ENCODE measurements at places on chromosomes 1 and 21.

DNA sequence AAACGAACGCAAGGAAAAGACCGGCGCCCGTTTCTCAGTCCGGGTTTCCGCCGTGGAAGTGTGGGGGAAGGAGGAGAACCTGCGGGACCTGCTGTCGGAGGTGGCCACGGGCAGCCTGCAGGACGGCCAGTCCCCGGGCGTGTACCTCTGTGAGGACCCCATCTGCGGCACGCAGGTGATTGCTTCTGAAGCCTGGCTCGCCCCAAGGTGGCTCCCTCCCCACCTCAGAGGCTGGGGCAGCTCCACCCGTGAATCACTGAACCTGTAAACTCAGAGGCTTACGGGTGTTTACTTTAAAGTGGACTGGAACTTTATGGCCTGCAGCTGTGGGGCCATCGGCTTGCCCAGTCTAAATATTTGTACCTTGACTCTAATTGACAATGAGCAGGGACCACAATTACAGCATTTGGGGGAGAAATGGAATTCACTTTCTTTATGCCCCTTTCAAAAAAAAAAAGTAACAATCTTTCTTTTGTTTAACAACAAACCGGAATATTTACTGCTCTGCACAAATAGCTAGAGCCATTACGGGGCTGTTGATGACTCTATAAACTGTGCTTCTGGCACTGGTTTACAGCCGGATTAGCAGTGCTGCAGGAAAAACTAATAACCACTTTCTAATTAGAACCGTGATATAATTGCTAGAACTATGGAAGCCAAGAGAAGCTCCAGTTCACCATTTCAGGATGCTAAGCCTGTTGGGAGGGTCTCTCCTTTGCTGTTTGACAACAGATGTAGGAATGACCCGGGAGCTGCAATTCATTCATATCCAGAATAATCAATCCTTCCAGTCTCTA, 454.8 kb downstream of the KIF26B start:
- DNase-seq: no peak

GRCh38 chr1:205817364-205817763, 4.4 kb upstream of the SLC41A1 start:
- no peak for DNase-seq

DNA sequence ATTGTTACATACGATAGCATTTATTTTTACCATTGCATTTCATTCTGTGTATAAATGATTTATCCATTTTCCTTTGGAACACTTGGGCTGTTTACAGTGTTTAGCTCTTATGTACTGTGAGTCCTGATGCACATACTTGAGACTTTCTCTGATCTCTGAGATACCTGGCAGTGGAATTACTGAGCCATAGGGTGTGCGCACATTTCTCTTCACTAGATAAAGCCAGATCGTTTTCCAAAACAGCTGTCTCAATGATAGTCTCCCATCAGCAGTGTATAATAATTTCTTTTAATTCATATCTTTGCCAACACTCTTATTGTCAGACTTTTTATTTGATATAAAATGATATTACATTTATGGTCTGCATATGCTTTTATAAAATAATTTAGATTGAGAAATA, 66.2 kb downstream of the VPS13D start:
- no peak for DNase-seq

DNA sequence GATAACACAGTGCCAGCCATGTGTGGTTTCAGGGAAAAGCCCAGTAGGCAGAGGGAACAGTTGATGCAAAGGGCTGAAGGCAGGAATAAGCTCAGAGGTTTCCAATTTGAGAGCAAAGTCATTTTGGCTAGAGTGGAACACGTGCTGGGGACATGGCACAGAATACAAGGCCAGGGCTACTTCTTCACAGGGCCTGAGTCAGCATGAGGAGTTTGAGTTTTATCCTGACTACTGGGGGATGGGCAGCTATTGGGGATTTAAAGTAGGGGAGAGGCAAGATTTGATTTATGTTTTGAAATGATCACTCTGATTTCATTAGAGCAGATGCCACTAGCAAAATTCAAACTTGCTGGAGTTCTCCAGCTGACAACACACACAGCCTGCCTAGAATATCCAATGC, 241.1 kb upstream of the CSF3R start:
- no peak for DNase-seq

GRCh38 chr1:116226017-116226416, 114.8 kb downstream of the MAB21L3 start:
- DNase-seq: no peak

DNA sequence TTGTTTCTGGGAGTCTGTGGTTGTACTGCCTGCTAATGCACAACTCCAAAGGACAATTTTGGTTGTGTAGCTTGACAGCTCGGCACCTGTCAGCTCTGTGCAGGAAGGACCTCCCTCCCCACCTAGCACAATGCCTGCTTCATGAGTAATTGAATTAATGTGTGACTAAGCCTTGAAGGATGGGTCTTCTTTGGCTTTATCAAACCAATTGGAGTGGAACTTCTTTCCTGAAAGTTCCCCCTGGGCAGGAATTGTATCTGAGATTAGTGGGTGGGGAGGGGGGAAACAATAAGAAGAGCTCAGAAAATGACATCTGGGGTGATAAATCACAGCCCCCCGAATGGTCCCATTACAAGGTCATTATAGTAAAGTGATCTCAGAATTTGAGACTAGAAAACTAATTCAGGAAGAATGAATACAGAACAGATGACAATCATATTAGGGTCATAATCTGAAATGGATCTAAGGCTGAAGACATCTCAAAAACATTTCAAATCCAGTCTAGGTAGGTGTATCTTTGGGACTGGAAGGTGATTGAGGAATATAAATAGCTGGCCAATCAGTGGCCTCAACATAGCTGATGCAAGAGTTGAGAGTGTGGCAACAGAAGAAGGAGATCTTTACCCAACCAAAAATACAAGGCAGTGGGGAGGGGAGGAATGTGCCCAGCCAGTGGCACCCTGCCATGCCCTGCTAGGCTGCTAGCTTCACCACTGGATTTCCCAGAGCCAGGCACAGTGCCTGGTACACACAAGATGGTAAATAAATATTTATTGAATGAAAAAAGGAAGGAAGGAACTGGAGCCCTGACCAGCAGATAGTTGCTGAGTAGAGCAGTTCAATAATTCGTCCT, 10.1 kb upstream of the SESN2 start:
- DNase-seq: no peak

DNA sequence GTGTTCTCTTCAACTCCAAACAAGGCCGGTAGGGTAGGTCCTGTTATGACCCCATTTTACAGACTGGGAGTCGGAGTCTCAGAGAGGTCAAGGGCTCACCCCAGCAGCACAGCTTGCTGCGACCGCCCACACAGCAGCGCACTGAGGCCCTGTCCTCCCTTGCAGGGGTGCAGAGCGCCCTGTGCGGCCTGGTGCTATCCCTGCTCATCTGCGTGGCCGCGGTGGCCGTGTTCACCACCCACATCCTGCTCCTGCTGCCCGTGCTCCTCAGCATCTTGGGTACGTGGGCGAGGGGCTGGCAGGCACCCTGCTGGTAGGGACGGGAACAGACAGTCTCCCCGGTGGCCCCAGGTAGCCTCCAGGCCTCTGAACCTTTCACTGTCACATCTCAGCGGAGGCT, 55.9 kb downstream of the DISP3 start:
- no peak for DNase-seq

- DNase-seq: no peak
Measured at GRCh38 chr1:31934706-31935629, 3.2 kb downstream of the PTP4A2 start.

GRCh38 chr1:227918083-227918700, 29.5 kb downstream of the WNT9A start:
- DNase-seq: no peak

DNA sequence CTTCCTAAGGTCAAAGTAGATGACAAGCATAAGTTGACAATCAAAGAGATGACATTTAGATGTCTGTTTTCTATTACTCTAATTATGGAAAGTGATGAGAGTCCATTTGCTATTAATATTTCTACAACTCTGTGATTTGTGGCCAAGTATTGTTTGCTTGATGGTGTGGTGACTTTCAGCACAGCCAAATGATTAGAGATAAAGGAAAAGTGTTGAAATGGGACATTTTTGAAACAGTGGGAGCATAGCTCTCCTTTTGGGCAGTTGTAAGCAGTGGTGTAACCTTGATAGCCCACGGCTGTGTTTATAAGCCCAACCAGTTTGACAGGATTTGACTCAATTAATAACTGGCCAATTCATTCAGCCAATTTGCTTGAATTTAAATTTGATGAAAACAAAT, 31.6 kb downstream of the ZC3H11B start:
- no peak for DNase-seq

DNA sequence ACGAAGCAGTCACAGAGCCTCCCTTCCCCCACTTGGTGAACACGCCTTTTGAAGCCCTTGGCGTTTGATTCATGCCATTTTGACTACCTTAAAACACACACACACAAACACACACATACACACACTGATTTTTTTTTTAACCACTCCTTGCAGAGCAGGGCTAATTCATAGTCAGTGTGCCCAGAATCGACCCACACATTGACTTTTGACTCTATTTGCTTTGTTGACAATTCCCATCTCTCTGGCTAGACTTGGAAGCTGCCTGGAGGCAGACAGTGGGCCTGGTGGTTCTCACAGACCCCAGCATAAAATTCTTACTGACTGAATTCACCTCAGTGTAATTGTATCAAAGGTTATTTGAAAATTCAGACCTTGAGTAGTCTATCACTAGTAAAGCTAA, 30.3 kb downstream of the CAPN8 start:
- no peak for DNase-seq

GRCh38 chr1:220979371-220979770, 100.1 kb downstream of the HLX start:
- DNase-seq: no peak

DNA sequence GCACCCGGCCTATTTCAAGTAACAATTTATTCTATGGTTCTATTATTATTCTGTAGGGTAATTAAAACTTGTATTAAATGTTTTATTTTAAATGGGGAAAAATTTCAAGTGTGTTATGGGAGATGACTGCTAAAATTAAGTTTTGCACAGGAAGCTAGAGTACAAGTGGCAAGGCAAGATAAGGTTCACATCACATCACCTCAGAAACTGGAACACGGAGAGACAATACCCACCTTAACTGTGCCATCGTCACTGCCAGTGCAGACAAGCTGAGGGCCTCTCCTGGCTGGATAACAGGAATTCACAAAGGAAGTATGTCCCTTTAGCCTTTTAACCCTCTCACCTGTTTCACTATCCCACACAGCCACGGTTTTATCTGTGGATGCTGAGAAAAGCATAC, 7.6 kb downstream of the SNRNP40 start:
- no peak for DNase-seq

GRCh38 chr1:161382214-161383019, 14.7 kb upstream of the CFAP126 start:
- DNase-seq: no peak

- DNase-seq: no peak
Measured at GRCh38 chr1:41255978-41256377, 13.9 kb upstream of the SCMH1 start.

DNA sequence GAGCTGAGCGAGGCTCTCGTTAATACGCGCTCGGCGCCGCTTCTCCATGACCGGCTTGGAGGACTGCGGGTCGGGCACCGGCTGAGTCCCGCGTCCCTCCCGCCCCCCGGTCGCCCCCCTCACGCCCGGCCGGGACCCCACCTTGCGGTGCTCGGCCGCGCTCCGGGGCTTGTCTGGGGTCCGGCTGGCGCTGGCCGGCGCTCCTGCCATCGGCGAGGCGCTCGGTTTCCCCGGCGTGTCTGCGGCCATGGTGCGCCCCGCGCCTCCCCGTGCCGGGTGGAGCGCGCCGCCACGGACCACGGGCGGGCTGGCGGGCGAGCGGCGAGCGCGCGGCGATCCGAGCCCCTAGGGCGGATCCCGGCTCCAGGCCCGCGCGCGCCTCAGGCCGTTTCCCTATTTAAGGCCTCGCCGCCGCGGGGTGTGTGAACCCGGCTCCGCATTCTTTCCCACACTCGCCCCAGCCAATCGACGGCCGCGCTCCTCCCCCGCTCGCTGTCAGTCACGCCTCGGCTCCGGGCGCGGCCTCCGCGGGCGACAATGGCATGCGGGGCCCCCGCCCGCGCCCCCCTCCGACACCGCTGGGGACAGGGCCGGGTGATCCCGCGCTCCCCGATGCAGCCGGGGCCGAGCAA, at the start of gene HES4:
TSS of gene HES4 (minus strand) at position 373 of the 632 bp plus-strand sequence. CDS start at position 249, 124 bp downstream.
- DNase-seq: no peak

DNA sequence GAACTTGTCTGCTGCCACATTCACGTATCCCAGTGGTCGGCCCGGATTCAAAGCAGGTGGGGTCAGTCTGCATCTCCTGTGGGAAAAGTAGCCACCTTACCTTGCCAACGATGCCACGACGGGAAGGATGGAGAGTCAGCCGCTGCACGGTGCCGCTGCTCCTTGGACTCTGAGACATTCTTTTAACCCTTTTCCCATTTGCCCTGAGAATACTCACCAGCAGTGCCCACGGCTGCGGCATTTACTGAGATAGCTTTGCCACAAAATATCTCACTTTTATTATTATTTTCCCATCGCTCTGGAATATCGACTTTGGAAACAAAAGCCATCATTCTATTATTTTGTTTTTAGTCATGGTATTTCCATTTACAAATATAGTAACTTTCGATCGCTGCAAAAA, 15.3 kb upstream of the TTC34 start:
- DNase-seq: no peak

DNA sequence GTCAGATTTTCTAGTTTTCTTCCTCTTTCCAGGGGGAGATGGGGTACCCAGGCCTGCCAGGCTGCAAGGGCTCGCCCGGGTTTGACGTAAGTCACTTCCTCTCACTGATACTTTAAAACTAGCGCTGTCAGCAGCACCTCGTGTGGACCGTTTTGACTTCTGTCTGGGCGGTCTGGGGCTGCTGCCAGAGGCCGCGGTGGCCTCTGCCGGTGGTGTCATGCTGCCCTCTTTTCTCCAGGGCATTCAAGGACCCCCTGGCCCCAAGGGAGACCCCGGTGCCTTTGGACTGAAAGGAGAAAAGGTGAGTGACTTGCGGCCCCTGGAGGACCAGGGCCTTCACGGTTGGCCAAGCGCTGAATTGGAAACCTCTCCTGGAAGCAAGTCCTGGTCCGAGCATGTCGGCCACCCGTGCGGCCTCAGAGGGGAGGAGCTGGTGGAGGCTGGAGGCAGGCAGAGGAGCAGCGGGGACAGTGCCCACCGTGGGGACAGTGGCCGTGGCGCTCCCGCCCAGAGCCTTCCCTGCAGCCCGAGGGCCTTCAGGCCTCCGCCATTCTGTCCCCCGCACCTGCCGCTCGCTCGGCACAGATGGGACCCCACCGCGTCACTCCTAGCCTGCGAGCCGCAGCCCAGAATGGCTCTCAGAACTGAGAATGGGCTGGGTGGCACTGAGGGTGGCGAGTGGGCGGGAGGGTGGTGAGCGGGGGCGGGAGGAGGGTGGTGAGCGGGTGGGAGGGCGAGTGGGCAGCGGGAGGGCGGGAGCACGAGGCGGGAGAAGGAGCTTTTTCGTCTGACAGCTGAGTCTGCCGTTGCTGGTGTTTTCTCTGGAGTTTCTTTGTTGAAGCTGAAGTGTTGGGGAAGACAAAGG, 9.4 kb downstream of the COL6A1 start:
- DNase-seq: no peak

- DNase-seq: no peak
Measured at GRCh38 chr1:12451560-12451900, 166.5 kb downstream of the DHRS3 start.

GRCh38 chr1:31902510-31902860, 35.7 kb downstream of the PTP4A2 start:
- DNase-seq: no peak

All from stimulated activated CD8-positive, alpha-beta memory T cell treated with anti-CD3 and anti-CD28 coated beads, Interleukin-15, amount 100 ng/mL, for 24 hours (primary cell).